Activated T-cell treated with anti-CD3 and anti-CD28 coated beads, Interleukin-2, amount 50 U/mL, for 48 hours (primary cell): ENCODE measurements at places on chromosomes 13 and 19.
A peak's percentile ranks its signal among the peaks of the same experiment; 100 is the strongest.

DNA sequence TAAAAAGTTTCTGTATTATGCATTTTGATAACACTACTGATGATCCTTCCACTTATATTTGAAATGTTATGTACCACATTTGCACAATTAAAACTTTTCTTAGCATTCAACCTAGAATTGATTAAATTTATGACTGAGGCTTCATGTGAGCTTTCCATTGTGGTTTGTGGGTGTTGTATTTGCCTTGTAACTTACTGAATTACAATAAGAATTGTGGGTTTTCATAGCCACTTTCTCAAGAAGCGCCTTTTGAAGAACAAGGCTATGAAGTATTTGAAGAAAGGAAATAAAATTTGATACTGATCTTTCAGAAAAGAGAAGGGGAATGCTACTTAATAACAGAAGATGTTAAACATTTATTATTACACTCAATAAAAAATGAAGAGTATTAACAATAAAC is 7.0 kb upstream of the TEX26 start:
- no peak for DNase-seq

GRCh38 chr13:64684108-64684507 is 2546.0 kb downstream of the PCDH9 start:
- DNase-seq: no peak

DNA sequence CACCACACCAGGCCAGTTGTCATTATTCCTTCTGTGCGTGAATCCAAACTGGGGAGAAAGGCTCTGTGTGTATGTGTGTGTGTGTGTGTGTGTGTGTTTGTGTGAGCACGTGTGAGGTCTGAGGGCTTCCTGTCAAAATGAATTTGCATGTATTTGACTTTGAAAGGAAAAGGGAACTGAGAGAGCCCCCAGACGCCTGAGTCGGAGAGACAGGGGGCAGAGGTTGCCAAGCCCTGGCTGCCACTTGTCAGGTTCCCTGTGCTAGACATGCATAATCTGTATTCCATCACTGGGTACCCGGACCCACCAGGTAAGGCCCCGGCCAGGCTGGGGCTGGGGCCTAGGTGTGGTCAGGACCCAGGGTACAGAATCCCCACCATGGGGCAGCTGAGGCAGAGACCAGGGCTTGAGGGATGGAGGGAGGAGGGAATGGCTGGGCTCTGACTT is at the start of gene CLEC17A:
CLEC17A (plus strand) TSS at position 191 of the 447 bp plus-strand sequence; CDS start at position 268, 77 bp downstream.
- DNase-seq: no peak

- no peak for DNase-seq
Measured at GRCh38 chr13:87311165-87311564, 360.0 kb upstream of the SLITRK5 start.

DNA sequence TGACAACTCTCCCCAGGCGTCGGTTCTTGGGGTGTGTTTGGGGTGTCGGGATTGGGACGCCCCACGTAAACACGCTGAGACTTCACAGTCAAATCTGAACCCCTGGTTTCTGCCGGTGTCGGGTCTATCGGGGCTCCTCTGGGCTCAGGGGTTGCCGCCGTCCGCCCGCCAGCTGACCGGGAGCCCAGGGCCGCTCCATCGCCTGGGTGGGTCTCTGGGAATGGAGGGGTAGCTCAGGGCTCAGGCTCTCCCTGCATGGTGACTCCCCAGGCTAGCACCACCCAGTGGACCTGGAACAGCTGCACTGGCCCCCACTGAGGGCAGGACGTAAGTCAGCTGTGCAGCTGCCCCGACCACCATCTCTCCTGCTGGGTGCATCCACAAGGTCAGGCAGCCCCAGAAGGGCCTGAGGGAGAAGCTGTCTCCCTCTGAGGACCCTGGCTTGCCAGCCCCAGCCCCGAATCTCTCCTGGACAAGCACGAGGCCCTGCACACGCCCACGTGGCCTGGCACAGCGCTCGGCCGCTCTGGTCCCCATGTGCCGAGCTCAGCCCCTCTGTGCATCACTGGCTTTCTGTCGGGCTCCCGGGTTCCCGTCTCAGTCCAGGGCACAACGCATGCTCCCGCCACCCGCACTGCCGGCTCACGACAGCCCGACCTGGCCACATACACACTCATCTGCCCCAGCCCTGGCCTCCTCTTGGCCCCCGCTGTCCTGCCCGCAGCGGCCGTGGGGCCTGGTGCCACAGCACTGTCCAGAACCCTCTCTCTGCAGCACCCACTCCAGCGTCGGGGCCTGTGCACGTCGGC is 6.1 kb downstream of the RNF126 start:
- no peak for DNase-seq

- DNase-seq: peak; percentile 85
Measured at GRCh38 chr19:49469828-49470614, 4.0 kb upstream of the FLT3LG start.

GRCh38 chr19:35223084-35223790 is 5.3 kb downstream of the FAM187B start:
- DNase-seq: peak; percentile 11

DNA sequence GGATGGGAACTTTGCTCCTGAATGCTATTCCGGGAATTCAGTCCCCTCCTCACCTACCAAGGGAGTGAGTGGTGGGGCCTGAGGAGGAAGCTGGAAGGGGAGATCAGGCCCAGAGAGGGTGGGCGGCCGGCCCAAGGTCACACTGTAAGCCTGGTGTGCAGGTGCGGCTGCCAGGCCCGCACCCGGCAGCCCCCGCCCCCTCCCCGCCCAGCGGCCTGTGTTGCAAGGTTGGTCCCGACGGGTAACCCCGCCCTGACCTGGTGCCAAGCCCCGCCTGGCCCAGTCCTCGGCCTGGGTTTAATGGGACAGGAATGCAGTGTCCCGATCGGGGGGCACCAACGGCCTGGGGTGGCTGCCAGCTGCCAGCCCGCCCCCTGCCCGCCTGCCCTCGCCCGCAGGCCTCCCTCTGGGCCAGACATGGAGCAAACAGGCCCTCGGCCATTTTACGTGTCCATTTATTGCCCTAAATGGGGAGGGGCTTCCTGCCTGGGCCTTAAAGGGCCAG is 5.5 kb downstream of the ZBTB7A start:
- DNase-seq: peak; percentile 56

- DNase-seq: peak; percentile 84
Measured at GRCh38 chr19:12867120-12868099, 13.8 kb downstream of the DNASE2 start.

- DNase-seq: no peak
Measured at GRCh38 chr13:43355774-43356173, 332.4 kb downstream of the DNAJC15 start.

GRCh38 chr19:522726-523125 is 8.8 kb upstream of the CDC34 start:
- DNase-seq: no peak

GRCh38 chr19:40594657-40595091 is 6.5 kb upstream of the LTBP4 start:
- no peak for DNase-seq

- no peak for DNase-seq
Measured at GRCh38 chr13:108508263-108508662, 121.1 kb upstream of the MYO16 start.
